T-helper 1 cell (primary cell): ENCODE measurements at places on chromosomes 6 and 20.

DNA sequence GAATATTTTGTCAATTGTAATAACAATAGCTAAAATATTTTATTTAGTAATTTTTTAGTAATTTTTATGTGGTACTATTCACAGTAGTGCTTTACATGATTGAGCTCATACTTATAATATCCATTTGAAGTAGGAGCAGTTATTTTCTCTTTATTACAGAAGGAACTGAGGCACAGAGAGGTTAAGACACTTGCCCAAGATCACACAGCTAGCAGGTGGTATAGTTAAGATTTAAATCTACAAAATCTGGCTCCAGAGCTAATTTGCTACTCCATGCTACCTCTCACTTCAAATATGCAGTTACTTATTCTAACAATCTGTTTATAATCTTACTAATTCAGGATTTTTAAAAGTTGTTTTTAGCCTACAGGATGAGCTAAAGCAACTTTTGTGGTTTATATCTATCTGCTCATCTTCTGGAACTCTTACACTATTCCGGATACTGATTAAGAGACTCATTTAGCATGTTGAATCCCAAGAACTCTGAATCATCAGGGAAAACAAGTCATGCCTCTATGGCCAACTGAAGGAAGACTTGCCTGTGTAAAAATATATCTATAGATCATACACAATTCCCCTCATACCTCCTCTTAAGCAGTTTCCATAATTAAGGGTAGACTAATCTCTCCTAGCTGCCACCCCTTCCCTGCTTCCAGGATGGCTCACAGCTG lies 324.2 kb downstream of the UBE3D start:
- DNase-seq, result no peak

- peak; percentile 52 for DNase-seq
Measured at GRCh38 chr6:31180500-31180899, 10.0 kb upstream of the POU5F1 start.

DNA sequence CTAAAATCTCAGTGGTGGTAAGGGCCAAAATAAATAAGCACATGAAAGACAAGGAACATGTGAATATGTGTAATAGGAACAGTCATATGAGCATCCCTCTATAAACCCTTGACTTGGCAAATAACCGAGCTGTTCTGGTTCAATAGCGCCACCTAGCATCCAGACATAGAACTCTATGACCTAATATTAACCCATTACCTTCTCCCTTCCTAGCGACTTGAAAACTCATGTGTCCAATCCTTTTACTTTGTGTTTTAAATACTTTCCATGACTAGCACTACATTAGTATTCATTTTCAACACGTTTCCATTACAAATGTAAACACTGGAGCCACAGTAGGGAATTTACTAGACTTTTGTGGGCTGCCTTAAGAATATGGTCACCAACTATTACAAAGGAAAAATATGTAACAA lies 279.7 kb downstream of the UST start:
- no peak for DNase-seq

DNA sequence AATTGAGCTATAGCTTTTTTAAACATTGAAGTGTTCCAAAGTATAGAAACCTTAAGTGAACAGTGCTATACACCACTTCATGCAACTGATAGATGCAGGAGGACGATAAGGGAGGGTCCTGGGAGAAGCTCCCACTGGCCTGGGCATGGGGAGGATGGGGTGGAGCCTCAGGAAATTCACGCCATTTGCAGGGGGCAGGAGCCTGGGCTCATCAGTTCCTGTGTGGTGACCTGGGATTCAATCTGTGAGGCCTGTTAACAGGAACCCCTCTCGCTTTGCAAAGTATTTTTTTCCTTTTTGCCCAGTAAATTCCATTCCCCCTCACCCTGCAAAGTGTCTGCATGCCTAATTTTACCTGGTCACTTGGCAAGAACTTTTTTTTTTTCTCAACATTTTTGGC lies 11.0 kb upstream of the ASCC3 start:
- DNase-seq, result no peak

DNA sequence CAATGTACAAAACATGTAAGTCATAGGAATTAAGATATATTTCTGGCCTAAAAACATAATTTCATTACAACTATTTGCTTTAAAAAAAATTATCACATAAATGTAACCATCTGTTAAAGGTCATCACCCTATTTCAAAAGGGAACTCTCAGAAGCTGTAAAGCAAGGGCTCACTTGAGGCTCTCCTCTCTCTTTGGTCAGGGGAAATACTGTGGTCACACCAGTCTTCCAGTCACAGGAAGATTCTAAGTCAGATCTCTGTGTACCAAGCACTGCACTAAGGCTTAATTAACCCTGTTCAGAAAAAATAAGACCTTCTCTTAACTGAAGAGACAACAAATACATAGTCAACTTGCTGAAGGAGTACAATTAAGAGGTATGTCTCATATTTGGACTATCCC lies 75.6 kb downstream of the MMS22L start:
- no peak for DNase-seq

DNA sequence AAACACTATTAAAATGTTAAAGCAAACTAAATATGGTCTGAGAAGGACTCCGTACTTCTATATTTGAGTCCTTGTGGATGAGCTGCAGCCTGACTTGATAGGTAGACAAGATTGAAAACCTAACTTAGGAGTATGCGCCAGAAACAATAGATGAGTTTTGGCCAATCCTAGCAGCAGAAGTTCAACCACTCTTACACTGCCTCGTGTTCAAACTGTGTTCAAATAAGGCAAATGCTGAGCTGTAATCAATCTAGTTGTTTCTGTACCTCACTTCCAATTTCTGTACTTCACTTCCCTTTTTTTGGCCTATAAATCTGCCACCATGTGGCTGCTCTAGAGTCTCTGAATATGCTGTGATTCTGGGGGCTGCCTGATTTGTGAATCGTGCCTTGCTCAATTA lies 13.2 kb upstream of the SERINC1 start:
- DNase-seq, result no peak

GRCh38 chr6:99575544-99576227 lies 7.2 kb upstream of the CCNC start:
- no peak for DNase-seq

DNA sequence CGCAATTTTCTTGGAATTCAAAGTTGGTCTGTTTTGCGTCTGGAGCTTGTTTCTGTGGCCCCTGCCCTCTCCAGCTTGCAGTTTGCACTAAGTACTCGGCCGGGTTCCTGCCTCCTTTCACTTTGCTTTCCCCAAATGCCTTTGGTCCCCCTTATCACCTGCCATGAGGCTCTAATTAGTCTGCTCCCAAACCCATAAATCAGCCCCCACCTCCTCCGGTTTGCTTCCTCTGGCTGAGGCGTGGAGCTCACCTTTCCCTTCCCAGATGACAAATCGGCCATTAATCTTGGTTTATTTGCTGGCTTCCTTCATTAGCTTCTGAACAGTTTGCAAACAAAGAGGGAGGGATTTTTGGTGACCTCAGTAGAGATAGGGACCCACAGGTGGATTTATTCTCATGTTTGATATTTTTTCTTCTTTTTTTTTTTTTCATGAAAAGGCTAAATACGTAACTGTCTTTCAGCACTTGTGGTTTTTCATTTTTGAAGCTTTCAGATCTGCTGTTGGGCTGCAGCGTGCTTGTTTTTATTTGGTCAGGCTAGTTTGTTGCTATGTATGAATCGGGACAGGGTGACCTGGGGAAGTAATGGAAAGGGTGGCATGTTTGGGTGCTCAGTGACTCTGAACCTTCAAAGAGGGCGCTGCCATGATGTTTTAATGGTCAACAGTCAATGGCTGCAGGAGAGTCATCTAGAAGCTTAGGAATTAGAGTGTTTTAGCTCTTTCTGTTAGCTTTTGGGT lies 121.7 kb upstream of the JAG1 start:
- DNase-seq, result no peak

DNA sequence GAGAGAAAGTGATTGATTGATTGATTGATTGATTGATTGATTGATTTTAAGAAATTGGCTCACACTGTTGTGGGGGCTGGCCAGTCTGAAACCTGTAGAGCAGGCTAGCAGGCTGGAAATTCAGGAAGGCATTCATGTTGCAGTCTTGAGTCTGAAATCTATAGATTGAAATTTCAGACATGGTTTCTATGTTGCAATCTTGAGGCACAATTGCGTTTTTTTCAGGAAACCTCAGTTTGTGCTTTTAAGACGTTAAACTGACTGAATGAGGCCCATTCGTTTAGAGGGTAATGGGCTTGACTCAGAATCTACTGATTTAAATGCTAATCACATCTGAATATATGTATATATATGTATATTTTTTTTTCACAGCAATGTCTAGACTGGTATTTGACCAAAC lies 106.3 kb downstream of the STXBP5 start:
- DNase-seq, result no peak
